Neural crest cell (in vitro differentiated cells): ENCODE measurements at places on chromosomes 11 and 22.
A peak's percentile ranks its signal among the peaks of the same experiment; 100 is the strongest.

DNA sequence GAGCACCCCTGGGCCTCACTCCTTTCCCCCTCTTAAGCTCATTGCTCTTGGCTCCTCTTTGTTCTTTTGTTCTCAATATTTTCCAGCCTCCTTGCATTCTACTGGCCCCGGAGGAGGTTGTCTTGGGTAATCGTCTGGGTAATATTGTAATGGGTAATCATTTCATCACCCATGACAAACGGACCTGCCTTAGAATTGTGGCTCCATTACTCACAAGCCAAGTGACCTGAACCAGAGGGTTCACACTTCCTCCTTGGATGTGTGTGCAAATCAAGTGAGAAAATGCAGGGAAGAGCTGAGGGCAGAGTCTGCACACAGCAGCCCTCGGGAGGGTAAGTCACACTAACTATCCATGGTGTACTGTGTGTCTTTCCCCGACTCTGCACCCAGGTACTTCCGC, 305.0 kb downstream of the BUD13 start:
- DNase-seq: no peak

DNA sequence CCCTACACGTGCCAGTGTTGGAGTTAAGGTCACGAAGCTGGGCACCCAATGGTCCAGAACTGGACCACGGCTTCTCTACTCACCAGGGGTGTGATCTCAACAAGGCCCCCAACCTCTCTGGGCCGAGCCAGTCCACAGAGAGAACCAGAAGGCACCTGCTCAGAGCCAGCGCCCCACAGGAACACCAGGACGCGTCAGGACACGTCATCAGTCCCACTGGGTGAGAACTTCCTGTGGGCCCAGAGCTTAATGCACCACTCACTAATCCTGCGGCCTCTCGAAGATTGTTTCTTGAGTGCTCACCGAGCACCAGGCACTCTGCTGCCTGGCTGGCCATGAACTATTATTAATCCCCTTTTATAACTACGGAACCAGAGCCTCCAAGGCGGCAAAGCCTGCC, 10.1 kb downstream of the PHF21B start:
- DNase-seq: no peak

DNA sequence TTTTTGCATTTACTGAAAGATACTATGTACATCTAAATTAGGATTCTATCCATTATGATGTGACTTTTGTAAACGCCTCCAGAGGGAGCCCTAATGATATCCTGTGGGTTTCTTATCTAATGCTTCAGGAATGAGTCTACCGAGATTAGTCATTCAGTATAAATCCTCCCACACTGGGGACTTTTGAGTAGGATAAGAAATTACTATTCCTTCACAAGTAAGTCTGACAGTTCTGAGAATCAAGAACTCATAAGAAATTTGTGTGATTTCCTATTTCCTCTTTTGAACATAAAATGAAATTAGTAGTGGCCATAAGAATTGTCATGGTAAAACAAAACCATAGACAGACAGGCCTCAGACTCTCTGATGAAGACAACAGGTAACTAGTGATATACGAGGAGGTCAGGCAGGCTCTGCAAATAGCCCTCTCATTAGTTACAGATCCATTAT, 10.0 kb upstream of the OR5M1 start:
- no peak for DNase-seq

DNA sequence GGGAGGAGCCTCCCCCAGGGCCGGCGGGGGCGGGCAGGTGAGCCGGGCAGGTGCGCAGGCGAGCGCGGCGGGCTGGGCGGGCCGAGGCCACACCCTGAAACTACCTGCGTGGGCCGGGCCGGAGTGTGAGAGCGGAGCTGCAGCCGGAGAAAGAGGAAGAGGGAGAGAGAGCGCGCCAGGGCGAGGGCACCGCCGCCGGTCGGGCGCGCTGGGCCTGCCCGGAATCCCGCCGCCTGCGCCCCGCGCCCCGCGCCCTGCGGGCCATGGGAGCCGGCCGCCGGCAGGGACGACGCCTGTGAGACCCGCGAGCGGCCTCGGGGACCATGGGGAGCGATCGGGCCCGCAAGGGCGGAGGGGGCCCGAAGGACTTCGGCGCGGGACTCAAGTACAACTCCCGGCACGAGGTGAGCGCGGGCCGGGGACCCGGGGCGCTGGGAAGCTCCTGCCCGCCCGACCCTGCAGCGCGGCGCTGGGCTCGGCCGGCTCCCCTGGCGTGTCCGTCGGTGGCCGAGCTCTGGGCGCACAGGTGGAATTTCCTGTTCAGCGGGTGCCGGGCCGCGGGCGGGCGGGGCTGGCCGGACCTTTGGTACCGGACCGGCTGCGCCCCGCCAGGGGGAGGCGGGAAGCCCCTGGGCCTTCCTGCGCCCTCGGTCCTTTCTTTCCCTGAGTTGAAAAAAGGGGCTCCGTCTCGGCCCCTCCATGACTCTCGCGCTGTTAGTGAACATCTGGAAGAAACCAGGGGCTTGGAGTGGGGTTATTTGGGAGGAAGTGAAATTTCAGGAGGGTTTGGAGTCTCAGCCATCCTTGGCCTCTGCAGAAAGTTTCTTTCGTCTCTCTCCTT, at the start of gene ST14:
Gene ST14 (plus strand): TSS at position 126 of the 841 bp plus-strand sequence. CDS start 198 bp downstream, at position 324.
- DNase-seq: peak; percentile 12

DNA sequence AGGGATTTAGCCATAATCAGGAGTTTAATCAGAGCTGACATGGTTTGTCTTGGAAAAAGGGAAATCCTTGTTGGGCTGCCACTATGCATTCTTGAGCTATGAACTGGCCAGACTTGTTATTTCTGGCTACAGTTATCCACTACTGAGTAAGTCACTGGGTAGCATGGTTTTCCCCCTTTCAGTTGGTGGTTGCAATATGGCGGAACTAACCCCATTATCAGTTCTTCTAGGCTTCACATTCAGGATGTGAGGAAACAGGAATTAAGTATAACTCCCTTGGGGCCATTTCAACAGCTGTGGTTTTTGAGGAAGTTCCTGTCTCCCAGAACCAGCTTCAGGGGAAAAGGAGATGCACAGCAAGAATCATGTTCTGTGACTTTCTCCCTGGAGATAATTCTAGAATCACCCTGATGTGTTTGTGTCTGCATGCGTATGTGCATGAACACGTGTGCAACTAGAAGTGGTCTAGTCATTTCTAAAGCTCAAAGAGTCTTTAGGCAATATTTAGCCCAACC, 103.0 kb upstream of the CD44 start:
- DNase-seq: no peak

DNA sequence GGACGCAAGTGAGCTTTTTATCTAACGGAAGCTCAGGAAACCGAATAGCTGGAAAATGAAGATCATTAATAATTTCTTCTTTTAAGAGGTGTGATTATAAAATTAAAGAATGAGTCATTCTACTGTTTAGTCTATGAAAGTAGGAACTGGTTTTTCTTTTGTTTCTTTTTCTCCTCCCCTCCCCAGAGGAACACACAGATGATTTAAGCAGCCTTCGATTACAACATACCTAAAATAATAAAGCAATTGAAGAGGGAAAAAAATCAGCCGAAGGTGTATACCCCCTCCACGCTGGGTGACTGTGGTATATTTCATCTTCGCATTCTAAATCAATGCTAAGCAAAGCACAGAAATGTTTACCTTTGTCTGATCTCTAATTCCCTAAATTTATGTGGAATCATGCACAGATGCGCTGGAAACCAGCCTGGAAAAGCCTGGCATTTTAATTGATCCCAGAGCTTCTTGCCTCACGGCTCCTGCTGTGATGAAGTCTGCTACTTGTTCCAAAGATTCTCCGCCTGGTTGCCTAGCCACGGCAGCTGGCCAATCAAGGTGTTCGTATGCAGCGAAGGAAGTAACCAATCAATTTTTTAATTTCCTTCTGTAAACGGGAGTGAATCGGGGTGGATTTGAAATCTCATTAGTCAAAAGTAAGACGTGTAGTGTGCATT, 133.9 kb downstream of the FANCF start:
- DNase-seq: no peak

DNA sequence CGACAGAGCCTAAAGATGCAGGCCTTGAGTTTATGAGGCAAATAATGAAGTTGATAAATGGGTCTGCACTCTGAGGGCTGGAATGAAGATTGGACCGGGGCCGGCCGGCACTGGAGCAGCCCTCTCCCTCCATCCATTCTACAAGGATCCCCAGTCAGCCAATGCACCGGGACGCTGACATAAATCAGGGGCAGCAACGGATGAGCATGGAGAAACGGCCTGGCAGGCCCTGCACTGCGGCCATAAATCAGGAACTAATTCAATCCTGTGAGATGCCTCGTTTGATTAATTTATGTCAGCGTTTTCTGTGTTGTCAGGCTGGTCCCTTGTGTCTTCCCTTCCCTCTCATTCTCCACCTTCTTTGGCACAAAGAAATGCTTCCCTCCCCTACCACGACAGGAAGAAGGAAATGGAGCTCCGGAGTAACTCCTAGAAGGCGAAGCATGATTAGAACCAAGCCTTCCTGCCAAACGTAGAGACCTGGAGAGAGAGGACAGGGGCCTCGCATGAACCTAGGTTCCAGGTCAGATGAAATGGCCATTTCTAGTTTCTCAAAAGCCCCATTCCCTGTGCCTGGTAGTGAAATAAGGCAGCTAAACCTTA, 358.4 kb downstream of the OPCML start:
- no peak for DNase-seq

GRCh38 chr11:35151241-35151640, 12.3 kb downstream of the CD44 start:
- DNase-seq: no peak

DNA sequence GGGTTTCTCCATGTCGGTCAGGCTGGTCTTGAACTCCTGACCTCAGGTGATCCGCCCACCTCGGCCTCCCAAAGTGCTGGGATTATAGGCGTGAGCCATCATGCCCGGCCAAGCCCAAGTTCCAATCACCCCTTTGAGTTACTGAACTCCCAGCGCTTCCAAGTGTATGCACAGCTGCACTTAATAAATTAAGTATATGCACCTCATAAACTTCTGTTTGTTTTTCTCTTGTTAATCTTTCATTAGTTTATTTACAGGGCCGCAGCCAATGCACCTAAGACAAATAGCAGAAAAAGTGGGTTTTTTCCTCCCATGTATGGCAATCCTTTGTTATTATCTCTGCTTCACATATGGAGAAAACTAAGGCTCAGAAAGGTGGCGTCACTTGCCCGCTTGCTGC, 21.3 kb downstream of the SYN3 start:
- DNase-seq: no peak

GRCh38 chr11:13338019-13338426, 60.4 kb downstream of the BMAL1 start:
- DNase-seq: no peak

- DNase-seq: no peak
Observed at GRCh38 chr11:2974272-2974671, 17.9 kb downstream of the NAP1L4 start.

DNA sequence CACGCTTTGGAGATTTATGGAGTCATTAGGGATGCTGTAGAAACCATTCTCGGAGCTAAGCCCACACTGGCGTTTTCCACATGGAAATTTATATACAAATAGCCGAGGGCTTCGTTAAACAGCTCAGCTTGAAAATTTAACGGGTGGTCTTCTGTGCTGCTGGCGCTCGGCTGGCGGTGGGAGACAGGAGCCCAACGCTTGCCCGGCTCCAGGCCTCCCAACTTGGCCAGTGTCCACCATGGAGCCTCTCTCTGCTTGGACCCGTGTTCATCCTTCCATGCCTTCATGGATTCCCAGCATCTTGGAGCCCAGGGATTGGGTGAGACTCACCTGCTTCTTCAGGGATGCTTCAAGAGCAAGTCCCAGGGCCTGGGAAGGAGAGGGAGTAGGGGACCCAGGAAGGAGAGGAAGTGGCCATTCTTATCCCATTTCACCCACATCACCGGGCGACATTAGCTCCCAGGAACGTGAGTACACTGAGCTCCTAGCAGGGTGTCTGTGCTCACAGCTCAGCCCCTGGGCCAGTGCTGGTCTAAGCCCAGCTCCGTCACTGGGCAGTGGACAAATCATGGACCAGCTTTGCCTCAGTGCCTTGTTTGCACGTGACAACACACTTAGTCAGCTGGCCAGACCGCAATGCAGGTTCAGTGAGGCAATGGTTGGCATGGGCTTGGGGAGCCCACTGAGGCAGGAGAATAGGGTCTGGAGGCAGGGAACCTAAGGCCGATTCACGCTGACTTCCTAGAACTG, 944.3 kb downstream of the BRD1 start:
- DNase-seq: no peak

DNA sequence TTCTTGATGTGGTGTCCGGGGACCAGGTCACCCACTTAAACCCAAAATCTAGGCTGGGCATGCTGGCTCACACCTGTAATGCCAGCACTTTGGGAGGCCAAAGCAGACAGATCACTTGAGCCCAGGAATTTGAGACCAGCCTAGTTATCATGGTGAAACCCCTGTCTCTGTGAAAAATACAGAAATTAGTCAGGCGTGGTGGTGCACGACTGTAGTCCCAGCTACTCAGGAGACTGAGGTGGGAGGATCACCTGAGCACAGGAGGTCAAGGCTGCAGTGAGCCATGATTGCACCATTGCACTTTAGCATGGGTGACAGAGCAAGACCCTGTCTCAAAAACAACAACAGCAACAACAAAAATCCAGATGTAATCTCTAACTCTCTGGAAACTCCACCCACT, 30.3 kb upstream of the FJX1 start:
- no peak for DNase-seq

DNA sequence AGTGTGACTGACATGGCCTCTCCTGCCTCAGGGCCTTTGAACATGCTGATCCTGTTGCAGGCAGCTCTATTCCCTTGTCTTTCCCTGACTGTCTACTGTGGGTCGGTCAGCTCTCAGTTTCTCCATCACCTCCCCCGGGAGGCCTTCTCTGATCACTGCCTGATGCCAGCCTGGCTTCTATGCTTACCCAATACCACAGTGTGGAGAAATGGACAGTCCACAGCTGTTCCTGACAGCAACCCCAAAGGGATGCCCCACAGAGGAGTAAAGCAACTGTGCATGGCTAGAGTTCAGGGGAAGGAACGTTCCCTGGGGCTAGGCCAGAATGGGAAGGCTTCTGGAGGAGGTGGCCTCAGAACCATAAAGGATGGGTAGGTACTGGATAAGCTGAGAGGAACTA, 354.3 kb downstream of the MIAT start:
- DNase-seq: no peak
